Mucosa of descending colon (tissue), 3 donors: ENCODE measurements at places on chromosomes 2 and 18. TPM values are rescaled to one million over a fixed set of nuclear protein-coding genes. Genes with fewer than 3 reads are reported as not detected.

GRCh38 chr2:224798180-224798579 lies 82.0 kb upstream of the CCDC195 start:
- no peak for DNase-seq

DNA sequence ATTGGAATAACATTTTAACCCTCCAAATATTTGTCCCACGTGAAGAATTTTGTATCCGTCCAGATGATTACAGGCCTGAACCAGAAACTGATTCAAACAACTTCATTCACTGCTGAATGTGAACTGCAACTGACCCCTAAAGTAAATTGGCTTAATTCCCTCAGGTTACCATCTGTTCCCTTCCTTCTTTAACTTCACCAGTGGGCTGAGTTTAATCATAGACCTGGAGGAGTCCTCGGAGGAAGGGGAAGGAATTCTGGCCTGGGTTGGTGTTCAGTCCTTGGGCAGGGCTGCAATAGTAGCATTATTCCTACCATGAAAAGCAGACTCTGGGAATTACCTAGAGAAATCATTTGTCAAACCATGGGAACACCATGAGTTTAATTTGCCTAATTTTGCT lies 207.4 kb downstream of the TMEM247 start:
- no peak for DNase-seq

DNA sequence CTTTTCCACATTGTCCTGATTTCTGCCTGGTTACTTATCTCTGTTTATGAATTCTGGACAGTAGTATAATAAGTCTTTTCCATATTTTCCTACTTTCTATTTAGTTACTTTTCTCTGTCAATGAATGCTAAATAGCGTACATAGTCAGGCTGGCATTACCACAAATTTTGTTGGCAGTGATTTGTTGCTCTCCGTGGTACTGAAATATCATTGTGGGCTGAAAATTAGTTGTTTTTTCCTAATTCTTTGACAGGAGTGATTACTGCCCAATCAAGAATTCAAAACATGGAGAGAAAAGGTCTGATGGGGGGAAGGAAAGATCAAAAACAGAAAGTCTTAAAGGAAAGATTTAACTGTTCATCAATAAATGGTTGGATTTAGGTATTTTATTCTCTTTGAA lies 7.7 kb upstream of the GALNT13 start:
- no peak for DNase-seq

- DNase-seq: peak; percentile 58
Observed at GRCh38 chr18:77208964-77209363, 40.7 kb upstream of the GALR1 start.

DNA sequence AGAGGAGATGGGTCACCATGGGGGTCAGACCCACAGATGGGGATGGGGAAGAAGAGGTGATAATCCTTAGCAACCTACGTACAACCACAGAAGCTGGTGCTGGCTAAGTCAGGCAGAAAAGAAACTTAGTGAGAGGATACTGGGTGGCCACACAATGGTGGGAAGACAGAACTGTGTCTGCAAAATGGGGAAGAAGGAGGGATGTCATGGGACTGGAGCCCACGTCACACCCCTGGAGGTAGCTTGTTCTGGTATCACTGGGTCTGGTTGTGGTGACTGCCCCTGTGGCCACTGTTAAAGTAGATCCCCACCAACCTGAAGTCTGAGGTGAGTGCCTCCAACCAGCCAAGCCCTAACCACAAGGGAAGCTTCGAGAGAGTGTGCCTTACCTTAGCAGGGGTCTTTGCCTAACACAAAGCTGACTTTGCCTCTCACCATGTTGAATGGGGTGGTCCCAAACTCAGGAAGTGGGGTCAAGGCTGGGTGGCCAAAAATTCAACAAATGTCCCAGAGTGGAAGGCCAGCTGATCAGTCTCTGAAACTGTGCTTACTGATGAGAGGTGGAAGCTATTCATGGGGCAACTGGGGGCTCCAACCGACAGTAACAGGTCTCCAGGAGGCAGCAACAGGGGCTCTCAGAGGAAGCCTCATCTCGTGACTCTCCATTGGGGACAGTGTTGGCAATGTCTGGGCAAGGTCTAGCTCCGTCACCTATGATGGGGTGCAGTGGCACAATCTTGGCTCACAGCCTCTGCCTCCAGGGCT lies 64.8 kb upstream of the SLC1A4 start:
- DNase-seq: no peak

GRCh38 chr2:132668987-132669907 lies 758 bp downstream of the LYPD1 start:
- peak; percentile 52 for DNase-seq

DNA sequence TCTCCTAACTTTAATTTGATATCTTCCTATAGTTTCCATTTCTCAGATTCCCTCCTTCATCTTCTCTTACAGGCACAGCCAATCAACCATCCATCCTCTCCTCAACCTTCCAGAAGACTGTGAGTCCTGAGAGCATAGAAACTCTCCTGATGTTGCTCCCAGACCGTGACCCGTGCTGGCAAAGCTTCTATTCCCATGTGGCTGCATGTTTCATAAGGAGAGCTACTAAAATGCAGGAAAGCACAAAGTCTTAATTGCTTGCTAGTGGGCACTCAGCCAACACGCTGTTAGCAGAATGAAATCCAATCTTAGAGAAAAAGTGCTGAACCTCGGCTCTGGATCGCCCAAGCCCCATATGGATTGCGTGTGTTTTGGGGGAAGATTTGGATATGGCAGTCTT lies 1244.7 kb upstream of the ZEB2 start:
- DNase-seq: no peak

DNA sequence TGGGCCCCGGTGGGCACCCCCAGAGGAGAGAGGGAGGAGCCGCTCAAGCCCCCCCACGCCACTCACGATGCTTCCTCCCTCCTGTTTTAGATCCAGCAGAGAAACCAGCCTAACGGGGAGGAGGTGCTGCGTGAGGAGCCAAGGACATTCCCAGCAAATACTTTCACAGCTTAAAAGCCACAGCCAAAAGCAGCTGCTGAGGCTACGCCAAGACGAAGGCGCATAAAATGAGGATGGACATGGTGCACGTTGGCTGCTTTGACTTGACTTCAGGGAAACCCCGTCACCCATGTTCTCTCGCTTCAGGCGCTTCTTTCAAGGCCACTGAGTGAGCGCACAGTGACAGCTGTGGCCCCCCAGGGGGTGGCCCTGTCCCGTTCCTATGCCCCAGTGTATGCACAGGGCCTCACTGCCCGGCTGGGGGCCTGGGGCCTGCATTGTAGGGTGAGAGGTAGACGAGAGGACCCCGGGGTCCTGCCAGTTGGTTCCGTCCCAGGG lies 72.1 kb upstream of the PXDN start:
- DNase-seq: peak; percentile 12

GRCh38 chr2:39144416-39144815 lies 23.6 kb upstream of the SOS1 start:
- DNase-seq: no peak

DNA sequence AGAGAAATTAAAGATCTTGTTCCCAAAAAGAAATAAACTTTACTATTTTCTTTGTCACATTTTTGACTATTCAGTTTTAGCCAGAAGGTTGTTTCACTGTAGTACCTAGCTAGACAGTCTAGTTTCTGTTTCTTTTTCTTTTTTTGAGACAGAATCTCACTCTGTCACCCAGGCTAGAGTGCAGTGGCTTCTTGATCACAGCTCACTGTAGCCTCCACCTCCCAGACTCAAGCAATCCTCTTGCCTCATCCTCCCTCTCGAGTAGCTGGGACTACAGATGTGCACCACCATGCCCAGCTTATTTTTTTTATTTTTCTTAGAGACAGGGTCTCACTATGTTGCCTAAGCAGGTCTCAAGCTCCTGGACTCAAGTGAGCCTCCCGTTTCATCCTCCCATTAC lies 2.2 kb downstream of the RBM45 start:
- DNase-seq: no peak

Gene MYO3B
- 0.09 TPM for total RNA-seq

Gene SLC5A7
- 0.12 TPM for total RNA-seq

Gene EMX1
- 3.6 TPM for total RNA-seq

Gene SP140
- total RNA-seq: 3.7 TPM

Gene AGXT
- 4.1 TPM for total RNA-seq

Gene ANO7
- total RNA-seq: 33.9 TPM

Gene LCT
- total RNA-seq: 0.19 TPM
